ENCODE measurements at places on chromosomes 13 and 19. TPM values are rescaled to one million over a fixed set of nuclear protein-coding genes. Genes with fewer than 3 reads are reported as not detected.

- no peak for DNase-seq
Observed at GRCh38 chr13:30751183-30751933, 16.0 kb downstream of the ALOX5AP start.

GRCh38 chr19:39190768-39191167, 6.0 kb upstream of the NCCRP1 start:
- no peak for DNase-seq

GRCh38 chr13:27920677-27921420, 1.0 kb downstream of the PDX1 start:
- DNase-seq, result peak; percentile 10

DNA sequence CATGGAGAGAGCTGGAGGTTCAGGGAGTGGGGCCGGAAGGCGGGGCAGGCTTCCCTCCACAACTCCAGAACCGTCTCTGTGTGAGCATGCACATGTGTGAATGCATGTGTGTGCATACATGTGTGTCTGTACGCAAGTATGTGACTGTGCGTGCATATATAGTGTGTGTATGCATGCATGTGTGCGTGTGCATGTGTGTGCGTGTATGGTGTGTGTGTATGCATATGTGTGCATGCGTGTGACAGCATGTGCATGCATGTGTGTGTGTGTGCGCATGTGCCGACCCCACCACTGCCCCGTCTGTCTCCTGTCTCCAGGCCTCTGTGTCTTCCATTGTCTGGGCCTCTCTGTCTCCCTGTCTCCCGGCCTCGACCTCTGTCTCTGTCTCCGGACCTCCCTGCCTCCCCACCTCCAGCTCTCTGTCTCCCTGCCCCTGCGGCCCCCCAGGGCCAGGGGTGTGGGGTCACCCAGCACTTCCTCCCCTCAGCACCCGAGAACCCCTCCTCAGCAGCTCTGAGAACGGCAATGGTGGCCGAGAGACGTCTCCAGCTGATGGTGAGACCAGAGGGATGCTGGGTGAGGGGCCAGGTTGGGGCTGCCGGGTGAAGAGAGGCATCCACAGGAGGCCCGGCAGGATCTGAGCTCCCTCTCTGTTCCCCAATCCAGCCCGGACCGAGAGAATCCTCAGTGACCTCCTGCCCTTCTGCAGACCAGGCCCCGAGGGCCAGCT, 22.5 kb downstream of the ARHGEF1 start:
- no peak for DNase-seq

DNA sequence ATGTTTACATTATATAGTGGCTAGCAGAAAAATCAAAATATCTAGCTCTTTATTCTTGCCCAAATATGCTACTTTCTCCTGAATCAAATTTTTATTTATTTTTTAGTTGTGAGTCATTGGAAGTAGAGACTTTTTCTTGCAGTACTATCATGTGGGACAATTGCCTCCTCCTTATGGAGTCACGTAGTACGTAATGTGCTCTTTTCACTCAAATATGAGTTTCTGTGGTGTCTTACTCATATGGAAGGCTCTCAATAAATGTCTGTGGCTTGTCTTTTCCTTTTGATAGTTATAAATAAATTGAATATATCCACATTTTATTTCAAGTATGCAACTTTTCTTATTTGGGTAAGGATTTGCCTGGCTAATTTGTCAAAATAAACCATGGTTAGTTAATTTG, 1411.0 kb upstream of the SLC10A2 start:
- DNase-seq, result no peak

- peak; percentile 68 for DNase-seq
Observed at GRCh38 chr19:4722671-4723594, 709 bp downstream of the DPP9 start.

DNA sequence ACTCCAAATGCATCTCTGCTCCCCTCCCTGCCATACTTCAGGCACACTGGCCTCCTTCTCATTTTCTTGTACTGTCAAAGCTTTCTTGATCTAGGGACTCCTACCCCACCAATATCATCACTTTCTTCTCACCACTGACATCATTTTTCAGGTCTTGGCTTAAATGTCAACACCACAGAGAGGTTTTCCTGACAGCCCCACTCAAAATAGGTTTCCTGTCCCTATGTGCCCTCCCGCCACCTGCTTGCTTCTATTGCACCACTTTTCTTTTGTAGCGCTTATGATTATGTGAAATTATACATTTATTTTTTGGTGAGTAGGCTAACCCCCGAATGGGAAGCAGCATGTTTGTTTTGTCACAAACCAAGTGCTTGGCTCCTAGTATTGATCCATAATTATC, 164.6 kb downstream of the NDFIP2 start:
- no peak for DNase-seq

GRCh38 chr19:15911599-15912235, 13.8 kb upstream of the CYP4F2 start:
- no peak for DNase-seq

GRCh38 chr19:10270180-10270615, 722 bp upstream of the ICAM1 start:
- DNase-seq, result no peak

GRCh38 chr13:93690139-93690538, 463.5 kb downstream of the GPC6 start:
- DNase-seq, result no peak

GRCh38 chr19:23394511-23394910, 760 bp downstream of the ZNF91 start:
- no peak for DNase-seq

- no peak for DNase-seq
Observed at GRCh38 chr19:4149518-4150288, 3.7 kb upstream of the CREB3L3 start.

DNA sequence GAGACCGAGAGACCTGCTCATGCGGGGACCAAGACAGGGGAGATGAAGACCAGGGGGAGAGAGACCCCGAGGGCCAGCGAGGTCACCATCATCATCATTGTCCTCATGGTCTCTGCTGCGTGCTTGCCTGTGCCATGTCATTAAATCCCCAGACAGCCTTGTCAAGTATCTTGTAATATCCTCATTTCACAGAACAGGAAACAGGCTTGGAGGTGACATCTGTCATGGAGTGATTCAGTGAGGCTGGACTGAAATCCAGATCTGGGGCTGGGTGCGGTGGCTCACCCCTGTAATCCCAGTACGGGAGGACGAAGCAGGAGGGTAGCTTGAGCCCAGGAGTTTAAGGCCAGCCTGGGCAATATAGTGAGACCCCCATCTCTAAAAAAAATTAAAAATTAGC, 5.9 kb upstream of the NANOS2 start:
- no peak for DNase-seq

- DNase-seq, result no peak
Observed at GRCh38 chr13:98274921-98275487, 97.9 kb upstream of the RNF113B start.

GRCh38 chr13:62278271-62278670, 862.6 kb upstream of the PCDH20 start:
- DNase-seq, result no peak

- DNase-seq, result peak; percentile 83
Observed at GRCh38 chr13:30690282-30691188, 44.8 kb upstream of the ALOX5AP start.

- no peak for DNase-seq
Observed at GRCh38 chr13:40228496-40228895, 437.9 kb downstream of the FOXO1 start.

DNA sequence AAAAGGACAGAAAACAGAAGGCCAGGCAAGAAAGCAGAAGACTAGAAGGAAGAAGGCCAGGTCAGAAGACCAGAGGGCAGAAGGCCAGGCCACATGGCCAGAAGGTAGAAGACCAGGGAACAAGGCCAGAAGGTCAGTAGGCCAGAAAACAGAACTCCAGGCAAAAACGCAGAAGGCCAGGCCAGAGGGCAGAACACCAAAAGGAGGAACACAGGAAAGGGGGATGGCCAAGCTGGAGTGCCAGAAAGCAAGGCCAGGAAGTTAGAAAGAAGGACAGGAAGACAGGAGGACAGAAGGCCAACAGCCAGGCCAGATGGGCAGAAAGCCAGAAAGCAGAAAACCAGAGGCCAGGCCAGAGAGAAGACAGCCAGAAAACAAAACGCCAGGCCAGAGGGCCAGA, 185.4 kb downstream of the TUBA3C start:
- peak; percentile 79 for DNase-seq

- no peak for DNase-seq
Observed at GRCh38 chr19:38736036-38736412, 8.2 kb downstream of the CAPN12 start.

DNA sequence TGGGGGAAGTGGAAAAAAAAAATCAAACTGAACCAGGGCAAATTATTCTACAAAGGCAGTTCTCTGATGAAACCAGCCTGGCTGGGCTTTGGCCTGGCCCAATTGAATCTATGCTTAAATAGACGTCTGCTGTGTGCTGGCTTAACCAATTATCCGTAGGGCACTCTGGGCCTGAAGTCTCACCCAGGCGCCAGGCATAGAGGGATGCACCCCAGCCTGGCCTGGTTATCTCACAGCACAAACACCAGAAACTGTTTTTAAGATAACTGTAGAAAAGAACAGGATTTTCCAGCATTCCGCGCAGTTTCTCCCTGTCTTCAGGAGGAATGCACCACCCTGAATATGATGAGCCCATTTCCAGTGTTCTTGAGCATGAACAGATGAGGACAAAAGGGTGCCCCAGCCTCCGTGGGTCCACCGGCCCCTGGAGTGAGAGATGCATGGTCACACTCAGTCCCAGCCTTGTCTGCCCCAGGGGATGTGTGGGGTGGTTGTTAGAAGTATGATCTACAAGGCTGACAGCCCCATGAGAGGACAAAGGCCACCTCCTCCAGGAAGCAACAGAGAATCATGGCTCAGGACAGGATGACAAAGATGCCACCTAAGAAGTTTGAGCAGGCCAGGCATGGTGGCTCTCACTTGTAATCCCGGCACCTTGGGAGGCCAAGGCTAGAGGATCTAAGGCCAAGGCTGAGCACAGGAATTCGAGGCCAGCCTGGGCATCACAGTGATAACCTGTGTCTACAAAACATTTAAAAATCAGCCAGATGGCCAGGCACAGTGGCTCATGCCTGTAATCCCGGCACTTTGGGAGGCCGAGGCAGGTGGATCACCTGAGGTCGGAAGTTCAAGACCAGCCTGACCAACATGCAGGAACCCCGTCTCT, 50.2 kb downstream of the PEPD start:
- DNase-seq, result no peak

- DNase-seq, result no peak
Observed at GRCh38 chr13:76292031-76292430, 594.2 kb downstream of the KCTD12 start.

DNA sequence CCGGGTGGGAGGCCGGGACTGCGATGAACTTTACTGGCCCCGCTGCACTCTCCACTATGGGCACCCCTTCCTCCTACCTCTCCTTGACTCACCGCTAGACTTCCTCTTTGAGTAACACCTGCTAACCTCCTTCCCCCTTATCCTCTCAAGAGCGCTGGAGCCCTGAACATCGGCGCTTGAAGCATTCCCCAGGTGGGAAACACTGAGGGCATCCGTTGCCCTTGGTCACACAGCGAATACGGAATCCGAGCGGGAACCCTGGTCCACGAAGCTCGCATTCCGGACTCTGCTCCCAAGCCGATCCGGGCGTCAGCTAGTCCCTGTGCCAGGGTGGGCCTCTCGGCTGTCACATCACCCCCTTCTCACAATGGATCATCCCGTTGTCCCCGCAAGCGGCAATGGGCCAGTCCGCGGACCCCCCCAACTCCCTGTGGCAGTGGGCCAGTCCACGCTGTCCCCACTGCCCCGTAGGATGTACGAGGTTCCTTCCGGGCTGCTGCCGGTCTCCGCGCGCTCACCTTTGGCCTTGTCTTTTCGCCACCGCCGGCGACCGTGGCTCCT, 4.2 kb downstream of the LIPE start:
- DNase-seq, result no peak

GRCh38 chr19:15244808-15245207, 12.6 kb upstream of the EPHX3 start:
- no peak for DNase-seq

- DNase-seq, result peak; percentile 89
Observed at GRCh38 chr19:10915130-10916091, 13.0 kb downstream of the YIPF2 start.

GRCh38 chr13:46170687-46171086, 11.3 kb downstream of the LCP1 start:
- no peak for DNase-seq

- peak; percentile 50 for DNase-seq
Observed at GRCh38 chr13:66673401-66673800, 556.7 kb downstream of the PCDH9 start.

GRCh38 chr13:102678339-102679107, 16.3 kb downstream of the METTL21C start:
- no peak for DNase-seq

GRCh38 chr13:30157616-30157993, 149.7 kb downstream of the KATNAL1 start:
- no peak for DNase-seq

DNA sequence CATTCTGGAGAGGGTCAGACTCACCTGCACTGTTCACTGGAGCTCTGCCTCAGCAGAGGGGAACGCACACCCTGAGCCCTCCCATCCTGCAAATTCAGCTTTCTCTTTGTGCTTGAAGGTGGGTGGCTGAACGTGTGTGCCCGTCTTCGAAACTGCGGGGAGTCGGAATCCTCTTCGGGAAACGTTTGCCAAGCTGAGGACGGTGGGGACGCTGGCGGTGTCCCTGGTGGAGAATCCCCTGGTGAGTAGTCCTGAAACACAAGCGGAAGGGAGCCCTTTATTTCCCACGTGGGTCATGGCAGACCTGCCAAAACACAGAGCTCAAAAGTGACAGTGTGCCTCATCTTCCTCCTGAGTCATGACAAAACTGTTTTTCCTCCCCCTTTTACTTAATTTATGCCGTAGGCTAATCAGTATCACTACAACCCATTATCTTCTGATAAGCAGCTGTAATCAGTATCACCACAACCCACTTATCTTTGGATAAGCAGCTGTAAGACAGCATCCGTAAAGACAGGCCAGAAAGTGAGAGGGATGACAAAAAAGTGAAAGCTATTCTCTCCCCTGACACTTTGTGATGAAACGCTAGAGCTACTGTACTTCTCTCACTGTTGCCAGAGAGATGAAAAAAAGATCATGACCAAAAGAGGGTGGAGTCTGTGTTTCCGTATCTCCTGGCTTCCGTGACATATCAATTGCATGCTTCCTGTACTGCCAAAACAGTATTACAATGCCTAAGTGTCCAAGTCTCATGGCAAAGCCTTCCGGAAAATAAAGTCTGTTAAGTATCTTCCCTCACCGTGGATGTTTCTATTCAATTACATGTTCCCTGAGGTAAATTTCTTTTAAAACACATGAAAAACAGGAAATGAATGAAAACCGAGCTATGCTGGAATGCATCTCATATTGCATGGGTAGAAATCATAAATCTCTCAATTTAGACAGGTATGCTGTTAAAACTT, 155.5 kb downstream of the TBC1D4 start:
- DNase-seq, result no peak

GRCh38 chr13:104694397-104694796, 1628.2 kb upstream of the SLC10A2 start:
- no peak for DNase-seq

- DNase-seq, result no peak
Observed at GRCh38 chr13:75139291-75139690, 342.7 kb downstream of the TBC1D4 start.

ZNF625 gene
- total RNA-seq, result 5.3 TPM

FCGBP gene
- total RNA-seq, result 1.4 TPM

STOML3 gene
- not detected for total RNA-seq

BST2 gene
- total RNA-seq, result 138 TPM

APOC1 gene
- total RNA-seq, result not detected

PCDH17 gene
- total RNA-seq, result not detected

CEACAM16 gene
- not detected for total RNA-seq

SLC7A9 gene
- total RNA-seq, result not detected

MAP2K7 gene
- 38.6 TPM for total RNA-seq

METTL21C gene
- total RNA-seq, result not detected
